ENCODE measurements at places on chromosomes 1 and 21.
A peak's percentile ranks its signal among the peaks of the same experiment; 100 is the strongest.

GRCh38 chr1:201999625-202000238 is 10.7 kb upstream of the ELF3 start:
- DNase-seq = no peak

- no peak for DNase-seq
Observed at GRCh38 chr1:112320058-112320457, 76.0 kb upstream of the CTTNBP2NL start.

DNA sequence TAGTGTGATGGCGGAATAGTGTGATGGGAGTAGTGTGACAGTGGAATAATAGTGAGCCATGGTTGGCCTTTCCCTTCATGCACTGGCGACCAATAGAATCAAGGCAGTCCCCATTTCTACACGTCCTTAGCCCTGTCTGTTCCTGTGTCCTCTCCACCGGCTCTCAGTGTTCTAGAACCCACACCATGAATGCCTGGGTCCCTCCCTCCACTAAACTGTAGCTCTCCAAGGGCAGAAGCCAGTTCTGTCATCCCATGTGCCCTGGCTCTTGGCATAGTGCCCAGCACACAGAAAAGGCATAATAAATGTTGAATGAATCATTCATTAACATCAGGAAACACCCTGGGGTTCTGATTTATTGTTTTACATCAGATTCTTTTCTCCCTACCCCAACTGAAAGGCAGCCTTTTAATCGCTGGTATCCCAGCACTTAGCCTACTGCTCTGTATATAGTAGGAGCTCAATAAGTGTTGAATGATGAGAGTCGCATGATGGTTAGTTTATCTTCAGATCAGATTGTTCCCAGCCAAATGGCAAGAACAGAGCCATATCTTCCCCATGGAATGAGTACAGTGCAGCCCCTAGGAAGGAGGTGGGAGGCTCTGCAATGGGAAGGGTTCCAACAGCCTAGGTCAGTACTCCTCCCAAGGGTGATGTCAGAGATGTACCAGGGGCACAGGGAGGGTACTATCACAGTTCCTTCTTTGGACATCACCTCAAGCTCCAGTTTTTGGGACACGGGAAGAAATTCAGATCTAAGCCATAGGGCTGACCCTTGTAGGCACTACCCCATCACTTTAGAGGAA is 325.7 kb downstream of the HHAT start:
- no peak for DNase-seq

- no peak for DNase-seq
Observed at GRCh38 chr1:111323231-111323630, 32.6 kb downstream of the CHIA start.

DNA sequence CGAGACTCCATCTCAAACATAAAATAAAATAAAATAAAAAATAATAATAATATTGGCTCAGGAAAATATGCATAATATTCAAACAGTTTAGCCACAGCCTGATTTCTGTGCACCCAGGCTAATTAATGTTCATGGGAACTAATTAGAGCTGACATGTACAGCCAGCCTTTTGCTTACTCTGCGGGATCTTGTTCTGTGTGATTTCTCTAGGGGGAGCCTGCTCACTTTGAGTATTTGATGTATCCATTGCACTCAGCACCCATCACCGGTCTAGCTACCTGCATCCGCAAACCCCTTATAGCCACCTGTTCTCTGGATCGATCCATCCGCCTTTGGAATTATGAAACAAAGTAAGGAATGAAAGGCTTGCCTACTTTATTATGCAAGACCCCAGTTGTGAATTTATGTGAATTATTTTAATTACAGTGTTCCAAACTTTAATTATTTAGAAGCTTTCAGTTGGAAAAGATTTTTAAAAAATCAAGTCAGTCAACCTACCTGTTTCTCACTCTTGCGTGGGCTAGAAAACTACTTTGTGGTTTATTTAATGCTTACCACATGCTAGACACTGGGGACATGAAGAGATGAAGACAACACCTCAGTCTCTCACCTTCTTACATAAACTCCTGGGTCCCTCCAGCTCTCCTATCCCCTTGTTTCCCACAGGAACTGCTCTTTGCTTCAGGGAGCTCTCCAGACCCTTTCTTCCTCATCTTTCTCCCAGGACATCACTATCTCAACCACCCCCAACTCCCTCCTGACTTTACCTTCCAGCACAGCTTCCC is 25.4 kb downstream of the CFAP57 start:
- DNase-seq = no peak

DNA sequence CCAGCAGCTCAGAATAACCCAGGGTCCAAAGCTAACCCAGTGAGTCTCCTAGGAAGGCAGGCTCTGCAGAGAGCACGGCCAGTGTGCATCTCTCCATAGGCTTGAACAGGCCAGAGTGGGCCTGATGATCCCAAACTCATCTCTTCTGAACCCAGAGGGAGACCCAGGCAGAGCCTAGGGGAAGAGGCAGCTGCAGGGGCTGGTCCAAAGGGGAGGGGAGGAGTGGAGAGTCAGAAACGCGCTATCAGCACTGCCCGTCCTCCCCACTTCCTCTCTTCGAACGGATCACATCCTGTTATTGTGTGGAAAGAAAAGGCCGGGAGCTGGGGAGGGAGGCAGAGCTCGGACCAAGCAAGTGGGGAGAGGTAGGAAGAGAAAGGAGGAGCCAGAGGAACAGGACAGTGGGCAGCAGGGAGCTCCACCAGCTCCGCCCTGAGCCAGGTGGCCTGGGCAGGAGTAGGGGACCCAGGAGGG is 20.2 kb downstream of the TAL1 start:
- DNase-seq = no peak

DNA sequence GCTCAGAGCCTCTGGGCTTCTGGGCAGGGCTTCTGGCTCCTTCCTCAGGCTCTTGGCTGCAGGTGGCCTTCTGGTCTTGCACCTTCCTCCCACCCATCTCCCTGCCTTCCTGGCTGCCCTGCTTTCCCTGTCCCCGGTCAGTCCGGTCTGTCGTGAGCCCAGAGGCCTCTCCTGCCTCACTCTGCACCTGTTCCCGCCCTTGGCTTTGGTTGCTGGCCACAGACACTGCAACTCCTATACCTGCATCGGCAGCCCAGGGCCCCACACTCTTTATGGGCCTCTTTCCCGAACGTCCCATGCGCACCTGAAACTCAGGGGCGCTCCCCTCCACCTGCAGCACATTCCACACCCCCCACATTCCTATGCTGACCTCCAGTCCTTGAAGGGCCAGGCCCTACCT is 7.9 kb downstream of the FBXO2 start:
- DNase-seq = no peak

- DNase-seq = no peak
Observed at GRCh38 chr1:153544453-153545066, 1.0 kb downstream of the S100A4 start.

DNA sequence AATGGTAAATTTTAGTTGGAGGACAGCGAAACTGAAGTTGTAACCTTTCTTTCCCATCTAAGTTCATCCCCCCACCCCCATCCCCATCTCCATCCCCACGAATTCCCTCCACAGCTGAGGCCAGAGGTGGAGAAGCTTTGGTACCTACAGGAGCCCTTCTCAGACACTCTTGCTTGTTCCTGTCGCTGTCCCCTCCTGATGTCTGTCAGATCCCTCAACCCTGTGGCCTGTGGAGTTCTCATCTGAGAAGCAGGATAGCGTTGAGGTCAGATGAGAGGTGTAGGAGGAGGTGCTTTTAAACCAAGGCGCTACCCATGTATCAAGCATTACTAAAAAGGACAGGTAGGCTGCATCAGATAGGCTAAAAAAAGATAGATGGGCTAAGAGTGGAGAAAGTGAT is 769 bp downstream of the NTPCR start:
- DNase-seq = no peak

GRCh38 chr1:81364088-81364487 is 436.6 kb upstream of the ADGRL2 start:
- no peak for DNase-seq

- DNase-seq = no peak
Observed at GRCh38 chr1:89953929-89954328, 41.0 kb upstream of the ZNF326 start.

- DNase-seq = no peak
Observed at GRCh38 chr1:156420205-156421061, 51.4 kb downstream of the RHBG start.

DNA sequence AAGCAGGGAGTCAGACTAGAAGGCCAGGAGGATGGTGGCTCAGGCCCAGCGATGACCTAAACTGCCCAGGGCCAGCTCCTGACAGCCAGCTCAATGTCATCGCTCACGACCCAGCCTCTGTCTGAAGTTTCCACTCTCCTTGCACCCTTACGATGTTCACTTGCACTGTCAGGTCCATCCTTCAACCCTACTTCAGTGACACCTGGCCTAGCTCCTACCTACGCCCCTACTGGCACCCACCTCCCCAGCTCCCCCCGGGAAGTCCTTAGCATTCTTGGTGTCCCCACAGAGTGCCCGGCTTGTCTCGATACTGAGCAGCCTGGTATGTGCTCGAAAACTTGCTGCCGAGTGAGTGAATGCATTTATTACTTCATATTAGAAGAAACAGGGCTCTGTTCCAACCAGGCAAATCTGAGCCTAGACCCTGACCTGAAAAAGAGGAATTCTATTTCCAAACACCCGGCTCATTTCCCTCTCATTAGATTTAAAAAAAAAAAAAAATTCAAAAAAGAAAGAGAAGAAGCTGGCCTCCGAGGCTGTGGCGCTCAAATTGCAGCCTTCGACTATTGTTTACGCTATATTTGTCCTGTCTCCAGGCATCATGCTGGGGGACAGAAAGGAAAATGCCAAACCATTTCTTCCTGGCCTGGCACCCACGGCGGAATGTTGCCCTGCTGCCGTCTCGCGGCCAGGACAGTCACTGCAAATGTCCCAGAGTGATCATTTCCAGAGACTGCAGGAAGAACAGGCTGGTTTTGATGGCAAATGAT is 29.8 kb upstream of the LRRC38 start:
- no peak for DNase-seq

DNA sequence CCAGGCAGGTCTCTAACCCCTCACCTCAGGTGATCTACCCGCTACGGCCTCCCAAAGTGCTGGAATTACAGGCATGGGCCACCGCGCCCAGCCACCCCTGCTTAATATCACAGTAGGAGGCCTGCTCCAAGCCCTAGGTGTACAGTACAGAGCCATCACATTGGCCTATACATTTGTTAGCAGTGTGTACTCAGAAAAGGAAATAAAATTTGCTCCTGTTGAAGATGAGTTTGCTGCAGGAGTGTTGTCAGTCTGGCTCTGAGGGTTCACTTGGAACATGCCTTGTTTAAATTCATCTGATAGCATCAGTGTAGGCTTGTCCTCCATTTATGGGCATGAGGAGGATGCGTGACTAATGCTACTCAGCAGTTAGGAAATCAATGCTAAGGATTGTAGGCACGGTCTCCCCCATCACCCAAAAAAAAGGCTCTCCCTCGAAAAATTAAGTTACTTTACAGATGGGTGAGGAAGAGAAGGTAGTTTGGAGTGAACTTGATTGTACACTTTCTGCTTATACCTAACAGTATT is 4.6 kb upstream of the ENAH start:
- DNase-seq = no peak

DNA sequence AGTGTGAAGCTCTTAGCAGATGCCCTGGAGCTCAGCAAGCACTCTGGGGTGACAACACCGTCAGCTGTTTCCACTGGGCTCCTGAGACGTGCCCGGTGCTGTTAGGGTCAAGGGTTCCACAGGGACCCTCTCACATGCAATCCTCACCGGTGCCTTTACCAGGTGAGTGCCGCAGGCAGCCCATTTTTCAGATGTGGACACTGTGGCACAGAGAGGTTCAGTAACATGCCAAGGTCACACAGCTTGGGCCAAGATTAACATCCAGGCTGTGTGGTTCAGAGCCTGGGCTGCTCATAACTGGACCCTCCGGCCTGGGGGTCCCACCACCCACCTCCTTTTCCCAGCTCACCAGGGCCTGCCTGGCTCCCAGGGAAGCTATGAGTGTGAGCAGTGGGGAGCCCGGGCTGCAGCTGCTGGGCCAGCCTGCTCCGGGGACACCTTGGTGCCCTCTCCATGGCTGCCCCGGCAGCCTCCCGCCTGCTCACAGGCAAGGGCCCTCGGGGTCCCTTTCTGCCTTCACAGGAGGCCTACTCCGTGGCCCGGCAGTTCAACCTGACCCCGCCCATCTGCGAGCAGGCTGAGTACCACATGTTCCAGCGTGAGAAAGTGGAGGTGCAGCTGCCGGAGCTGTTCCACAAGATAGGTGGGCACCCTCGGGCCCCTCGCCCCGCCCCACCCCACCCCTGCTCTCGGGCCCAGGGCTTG is 49.3 kb downstream of the KCNAB2 start:
- DNase-seq = peak; percentile 30

DNA sequence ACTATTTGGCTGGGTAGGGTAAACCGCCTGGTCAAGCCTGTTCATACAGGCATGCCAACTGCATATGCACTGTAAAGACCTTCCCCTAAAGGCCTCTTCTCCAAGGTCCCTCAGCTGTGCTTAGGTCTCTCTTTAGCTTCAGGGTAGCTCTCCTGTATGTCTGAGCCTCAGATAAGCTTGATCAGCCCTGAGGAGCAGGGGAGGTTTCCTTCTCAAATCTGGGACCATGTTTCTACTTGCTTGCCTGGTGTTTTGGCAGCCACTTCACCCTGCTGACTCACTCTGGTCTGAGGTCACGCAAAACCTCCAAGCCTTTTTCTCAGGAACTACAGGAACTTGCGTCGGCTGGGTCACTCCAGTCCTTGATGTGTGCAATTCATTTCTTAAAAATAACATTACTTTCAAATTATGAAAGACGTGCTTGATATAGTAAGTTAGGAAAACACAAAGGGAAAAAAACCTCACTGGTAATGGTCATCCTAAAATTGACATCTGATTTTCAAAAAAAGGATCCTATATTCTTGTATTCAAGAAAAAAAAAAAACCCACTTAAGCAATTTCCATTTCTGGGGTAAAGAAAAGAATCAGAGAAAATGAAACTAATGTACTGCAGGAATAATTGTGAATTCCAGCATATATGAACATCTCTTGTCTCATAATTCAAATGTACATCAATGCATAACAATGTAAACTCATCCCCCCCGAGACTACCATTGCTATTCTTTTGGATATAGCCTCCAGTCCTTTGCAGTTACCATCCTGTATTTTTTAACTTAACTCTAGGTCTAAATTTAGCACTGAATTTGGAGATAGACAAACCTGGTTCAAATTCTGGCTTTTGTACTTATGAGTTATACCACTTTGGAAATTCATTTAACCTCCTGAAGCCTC is 24.8 kb upstream of the RNF19B start:
- DNase-seq = peak; percentile 87

GRCh38 chr1:9108056-9108665 is 20.7 kb downstream of the GPR157 start:
- no peak for DNase-seq

GRCh38 chr1:109721042-109721441 is 9.0 kb downstream of the GSTM5 start:
- DNase-seq = no peak

DNA sequence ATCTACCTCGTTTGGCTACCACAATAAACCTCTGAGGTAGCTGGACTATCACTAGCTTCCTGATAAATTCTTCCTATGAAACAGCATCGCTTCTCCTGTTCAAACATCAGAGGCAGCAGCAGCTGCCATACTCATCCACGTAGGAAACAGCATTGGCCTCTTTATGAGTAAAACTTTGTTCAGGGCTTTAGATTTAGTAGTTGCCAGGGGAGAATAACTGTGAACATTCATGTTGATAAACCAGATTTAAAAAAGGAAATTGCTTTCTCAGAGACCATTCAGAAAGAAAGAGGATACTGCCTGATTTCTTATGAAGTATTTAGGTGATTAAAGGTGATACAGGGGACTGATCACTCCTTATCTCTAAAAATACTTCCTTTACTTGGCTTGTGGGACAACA is 7.2 kb downstream of the CEP170 start:
- no peak for DNase-seq

GRCh38 chr1:219442611-219443061 is 170.3 kb downstream of the ZC3H11B start:
- no peak for DNase-seq

GRCh38 chr1:244291236-244292201 is 160.2 kb downstream of the ADSS2 start:
- no peak for DNase-seq

Data from Right ventricle myocardium inferior (tissue), 1 donor.